DMS53 (cell line): ENCODE measurements at places on chromosomes 1 and 21.

- peak; percentile 58 for DNase-seq
Measured at GRCh38 chr1:91846007-91846638, 39.8 kb downstream of the TGFBR3 start.

GRCh38 chr1:100292711-100293110, 26.7 kb downstream of the RTCA start:
- no peak for DNase-seq

GRCh38 chr1:175673371-175674150, 69.8 kb downstream of the TNR start:
- peak; percentile 77 for DNase-seq

- no peak for DNase-seq
Measured at GRCh38 chr21:44057960-44058651, 46.0 kb downstream of the TRAPPC10 start.

DNA sequence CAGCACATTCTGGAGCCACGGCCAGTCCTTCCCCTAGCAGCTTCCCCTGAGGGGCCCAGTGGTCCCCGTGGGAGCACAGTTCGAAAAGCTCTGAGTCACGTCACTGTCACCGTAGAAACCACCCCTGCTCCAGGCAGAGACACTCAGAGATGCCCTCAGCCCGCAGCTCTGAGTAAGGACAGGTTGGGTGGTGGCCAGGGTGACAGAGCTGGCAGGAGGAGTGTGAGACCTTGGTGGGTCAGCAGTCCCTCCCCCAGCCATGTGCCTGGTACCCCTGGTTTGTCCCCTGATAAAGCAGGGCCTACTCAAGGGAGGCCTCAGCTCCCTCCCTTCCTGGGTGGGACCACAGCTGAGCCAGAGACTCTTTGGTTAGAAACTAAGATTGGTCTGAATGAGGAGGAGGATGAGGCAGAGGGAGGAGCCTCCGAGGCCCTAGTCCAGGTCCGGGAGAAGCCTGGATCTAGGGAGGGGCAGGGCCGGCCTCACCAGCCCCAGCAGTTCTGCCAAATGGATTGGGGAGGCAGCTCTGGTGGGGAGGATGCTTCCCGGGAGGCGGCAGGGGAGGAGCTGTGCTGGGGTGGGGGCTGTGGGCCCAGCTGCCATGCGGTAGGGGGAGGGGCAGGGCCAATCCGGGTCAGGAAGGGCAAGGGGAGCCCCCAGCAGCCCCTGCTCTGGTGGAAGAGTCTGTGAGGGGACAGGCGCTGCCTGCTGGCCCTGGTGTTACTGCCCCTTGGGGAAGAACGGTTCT, 55.2 kb downstream of the SLC9A1 start:
- DNase-seq: peak; percentile 87

- DNase-seq: peak; percentile 98
Measured at GRCh38 chr1:67535474-67535873, 105.3 kb upstream of the SERBP1 start.

DNA sequence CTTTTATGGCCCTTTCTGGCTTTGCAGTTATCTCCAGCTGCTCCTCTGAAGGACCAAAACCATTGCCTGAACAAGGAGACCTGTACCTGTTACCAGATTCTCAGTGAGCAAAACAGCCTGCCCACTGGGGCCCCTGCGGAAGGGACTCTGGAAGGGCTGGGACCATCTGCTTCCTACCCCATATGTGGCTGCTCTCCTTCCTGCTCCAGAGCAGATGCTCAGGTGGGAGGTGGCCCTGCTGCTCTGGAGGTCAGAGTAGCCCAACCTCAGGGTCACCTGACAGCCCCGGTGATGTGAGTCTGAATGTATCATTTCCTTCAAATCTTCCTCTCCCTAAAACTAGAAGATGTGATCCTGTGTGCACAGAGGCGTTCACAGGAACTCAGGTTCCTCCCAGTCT, 33.6 kb downstream of the PRDM16 start:
- no peak for DNase-seq

DNA sequence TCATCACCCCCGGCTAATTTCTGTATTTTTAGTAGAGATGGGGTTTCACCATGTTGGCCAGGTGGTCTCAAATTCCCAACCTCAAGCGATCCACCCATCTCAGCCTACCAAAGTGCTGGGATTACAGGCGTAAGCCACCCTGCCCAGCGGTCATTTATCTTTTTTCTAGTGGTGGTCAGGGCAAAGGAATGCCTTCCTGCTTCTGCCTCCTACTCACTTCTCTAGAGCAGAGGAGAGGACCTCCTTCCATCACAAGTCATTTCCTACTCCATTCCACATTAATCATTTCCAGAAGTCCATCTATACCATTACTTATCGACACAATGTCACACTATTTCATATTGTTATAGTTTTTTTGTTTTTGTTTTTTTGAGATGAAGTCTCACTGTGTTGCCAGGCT, 13.3 kb downstream of the FBXO42 start:
- DNase-seq: no peak

- DNase-seq: no peak
Measured at GRCh38 chr1:86214605-86215004, 58.0 kb upstream of the COL24A1 start.

- peak; percentile 55 for DNase-seq
Measured at GRCh38 chr1:176379626-176380339, 83.2 kb upstream of the PAPPA2 start.

- no peak for DNase-seq
Measured at GRCh38 chr1:23897083-23897482, 16.1 kb downstream of the CNR2 start.

GRCh38 chr1:240522122-240522822, 89.7 kb downstream of the GREM2 start:
- peak; percentile 43 for DNase-seq

- DNase-seq: peak; percentile 7
Measured at GRCh38 chr1:192564099-192564498, 11.5 kb upstream of the RGS1 start.

DNA sequence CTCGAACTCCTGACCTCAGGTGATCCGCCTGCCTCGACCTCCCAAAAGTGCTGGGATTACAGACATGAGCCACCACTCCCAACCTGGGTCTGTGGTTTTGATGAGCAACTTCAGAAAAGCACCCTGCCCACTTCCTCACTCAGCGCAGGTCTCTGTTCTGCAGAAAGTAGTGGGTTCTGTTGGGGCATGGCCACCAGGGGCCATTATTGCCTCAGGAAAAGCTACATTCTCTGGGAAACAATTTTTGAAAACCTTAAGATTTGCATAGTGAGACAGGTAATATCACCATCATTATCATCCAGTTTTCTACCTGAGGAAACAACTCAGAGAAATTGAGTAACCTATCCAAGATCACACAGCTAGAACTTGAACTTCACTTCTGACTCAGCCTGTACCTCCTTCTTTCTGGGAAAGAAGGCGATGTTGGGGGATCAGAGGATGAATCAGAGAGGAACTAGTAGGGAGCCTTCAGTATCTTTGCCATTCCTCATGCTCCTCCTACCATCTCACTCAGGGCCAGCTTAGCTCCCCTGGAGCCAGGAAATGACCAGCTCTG, 7.1 kb upstream of the NES start:
- no peak for DNase-seq

DNA sequence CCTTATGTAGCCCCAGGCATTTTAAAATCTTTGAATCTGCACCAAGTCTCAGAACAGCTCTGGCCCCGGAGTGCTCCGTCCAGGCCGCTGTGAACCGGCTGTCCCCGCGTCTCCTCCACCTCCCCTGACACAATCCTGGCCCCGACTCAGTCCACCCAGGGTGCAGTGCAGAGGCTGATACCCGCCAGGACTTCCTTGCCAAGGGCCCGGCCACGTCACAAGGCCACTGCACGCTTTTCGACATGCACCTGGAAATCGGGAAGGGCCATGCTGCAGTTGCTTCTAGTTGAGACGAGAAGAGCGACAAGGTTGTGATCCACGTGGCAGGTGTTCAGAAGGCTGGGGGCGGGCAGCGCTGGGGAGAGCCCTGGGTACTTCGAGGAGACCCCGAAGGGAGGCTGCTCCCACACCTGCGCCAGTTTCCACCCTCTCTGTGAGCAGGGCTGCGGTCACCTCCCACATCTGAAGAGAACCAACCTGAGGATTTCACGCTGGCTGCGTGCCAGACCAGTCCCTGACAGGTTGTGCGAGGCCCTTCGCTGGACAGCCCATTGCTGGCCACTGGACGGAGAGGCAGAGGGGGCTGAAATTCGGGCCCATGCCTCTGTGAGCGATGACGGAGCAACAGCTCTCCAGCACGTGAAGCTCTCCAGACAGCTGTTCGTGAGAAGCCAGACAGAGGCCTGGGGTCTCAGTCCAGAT, 6.7 kb downstream of the VWA1 start:
- no peak for DNase-seq

DNA sequence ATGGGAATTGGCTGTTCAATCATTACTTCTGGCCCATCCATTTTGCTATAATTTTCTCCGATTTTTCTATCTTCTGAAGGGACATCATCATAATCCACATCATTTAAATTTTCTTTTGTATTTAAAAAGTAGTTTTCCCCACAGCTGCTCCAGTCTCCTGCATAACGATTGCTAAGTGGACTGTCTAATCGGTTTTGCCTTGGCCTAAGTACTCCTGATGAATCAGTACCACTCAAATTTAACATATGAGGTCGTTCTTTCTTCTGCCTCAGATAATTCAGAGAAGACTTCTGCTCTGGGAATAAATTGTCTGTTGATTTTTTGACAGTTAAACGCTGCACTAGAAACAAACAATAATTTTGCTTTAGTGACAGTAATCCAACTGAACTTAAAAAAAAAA, 41.9 kb downstream of the SYDE2 start:
- no peak for DNase-seq

DNA sequence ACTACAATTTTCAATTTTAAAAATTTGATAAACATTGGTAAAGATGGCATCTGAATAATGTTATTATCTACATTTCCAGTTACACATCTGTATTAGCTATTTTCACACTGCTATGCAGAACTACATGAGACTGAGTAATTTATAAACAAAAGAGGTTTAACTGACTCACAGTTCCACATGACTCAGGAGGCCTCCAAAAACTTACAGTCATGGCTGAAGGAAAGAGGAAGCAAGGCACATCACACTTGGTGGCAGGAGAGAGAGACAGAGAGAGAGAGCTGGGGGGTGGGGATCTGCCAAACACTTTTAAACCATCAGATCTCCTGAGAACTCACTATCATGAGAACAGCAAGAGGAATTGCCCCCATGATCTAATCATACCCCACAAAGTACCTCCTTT, 850.0 kb downstream of the LTN1 start:
- peak; percentile 3 for DNase-seq

GRCh38 chr1:233300326-233300725, 4.8 kb upstream of the PCNX2 start:
- no peak for DNase-seq
